ENCODE measurements at places on chromosomes 12 and 14.

DNA sequence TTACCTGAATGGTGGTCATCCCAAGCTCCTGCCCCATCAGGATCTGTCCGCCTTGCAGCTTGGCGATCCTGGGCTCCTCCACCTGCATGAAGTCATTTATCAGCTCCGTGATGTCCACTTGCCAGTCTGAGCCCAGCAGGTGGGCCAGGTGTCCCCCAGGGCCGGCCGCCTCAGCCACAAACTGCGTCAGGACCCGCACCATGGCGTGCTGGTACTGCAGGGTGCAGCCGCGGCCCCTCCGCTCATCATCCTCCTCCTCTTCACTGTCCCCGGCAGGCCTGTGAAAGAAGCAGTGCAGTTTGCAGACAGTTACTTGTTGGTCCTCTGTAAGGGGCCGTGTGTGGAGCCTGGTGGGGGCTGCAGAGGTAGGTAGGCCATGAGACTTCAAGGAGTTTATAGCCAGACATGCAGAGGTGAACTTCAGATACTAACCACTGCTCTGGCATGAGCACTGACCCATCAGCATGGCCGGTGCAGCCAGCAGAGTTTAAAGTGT lies 228.5 kb downstream of the GLT1D1 start:
- no peak for DNase-seq

DNA sequence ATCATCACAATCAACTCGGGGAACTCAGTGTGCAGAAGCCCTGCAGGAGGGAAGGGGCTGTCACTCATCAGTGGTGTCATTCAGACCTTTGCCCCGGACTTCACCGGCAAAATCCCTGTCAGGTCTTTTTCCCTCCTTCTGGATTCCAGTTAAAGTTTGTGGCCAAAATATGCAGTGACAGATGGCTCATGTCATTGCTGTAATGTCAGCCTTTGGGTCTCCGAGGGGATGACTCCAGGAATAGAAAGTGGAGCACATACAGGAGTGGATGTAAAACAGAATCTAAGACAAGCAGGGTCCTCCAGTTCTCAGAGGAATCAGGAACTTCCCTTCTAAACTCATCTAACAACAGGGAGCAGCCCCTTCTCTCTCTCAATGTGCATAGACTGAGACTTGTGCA lies 130.3 kb upstream of the RASSF8 start:
- DNase-seq: no peak

GRCh38 chr12:6370994-6371754 lies 4.2 kb downstream of the SCNN1A start:
- no peak for DNase-seq

DNA sequence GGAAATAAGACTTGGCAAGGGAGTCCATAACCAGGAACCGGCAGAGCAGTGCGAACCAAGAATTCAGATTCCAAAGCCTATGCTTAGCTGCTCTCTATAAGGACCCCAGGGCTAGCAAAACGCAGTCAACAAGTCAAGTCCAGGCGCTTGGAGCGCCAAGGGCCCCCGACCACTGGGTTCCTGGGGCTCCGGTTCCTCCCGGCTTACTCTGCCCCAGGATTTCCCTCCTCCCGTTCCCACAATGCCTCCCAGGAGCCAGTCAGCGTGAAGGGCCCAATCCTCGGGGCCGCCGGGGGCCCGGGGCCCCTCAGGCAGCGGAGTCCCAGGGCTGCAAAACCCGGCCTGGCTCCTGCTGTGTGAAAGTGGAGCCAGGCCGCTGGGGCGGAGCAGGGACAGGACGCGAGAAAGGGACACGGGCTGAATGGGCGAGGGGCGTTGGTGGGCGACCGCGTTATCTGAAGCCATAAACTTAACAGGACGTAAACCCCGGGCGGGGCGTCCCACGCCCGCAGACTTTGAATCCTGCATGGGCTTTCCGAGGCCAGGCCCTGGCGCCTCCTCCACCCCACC lies 1.5 kb downstream of the KRT8 start:
- DNase-seq: no peak

GRCh38 chr12:84329938-84330337 lies 582.7 kb downstream of the SLC6A15 start:
- DNase-seq: no peak

DNA sequence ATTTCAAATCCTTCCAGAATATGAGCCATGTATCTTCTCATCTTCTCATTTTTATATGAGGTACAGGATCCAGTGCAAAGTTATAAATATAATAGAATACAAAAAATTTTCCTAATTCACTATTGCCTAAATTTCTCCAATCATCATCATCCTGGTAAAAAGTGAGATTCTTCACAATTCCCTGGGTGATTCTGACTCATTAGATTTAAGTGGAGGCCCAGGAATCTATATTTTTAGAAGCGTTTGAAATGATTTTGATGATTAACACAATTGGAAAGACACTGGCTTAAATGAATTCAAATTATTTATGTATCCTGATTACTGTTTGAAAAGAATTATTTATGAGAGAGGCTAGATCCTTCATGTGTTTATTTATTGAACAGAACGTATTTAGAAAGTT lies 380.3 kb upstream of the PDE3A start:
- DNase-seq: no peak

DNA sequence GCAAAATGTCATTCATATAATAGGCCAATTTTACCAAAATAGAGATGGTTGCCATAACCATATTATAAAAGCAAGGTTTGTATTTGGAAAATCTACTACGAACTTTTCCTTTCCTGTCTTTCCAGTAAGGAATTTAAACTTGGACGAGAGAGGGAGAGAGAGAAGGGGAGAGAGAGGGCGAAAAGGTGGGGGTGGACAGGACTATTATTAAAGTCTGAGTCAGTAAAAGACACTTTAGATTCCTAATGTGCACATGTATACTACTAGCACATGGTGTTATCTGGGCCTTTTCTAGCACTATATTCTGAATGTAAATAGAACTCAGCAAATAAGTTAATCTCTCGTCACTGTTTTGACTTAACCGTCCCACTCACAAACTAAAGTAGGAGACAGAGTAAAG lies 30.4 kb upstream of the FBLN5 start:
- no peak for DNase-seq

DNA sequence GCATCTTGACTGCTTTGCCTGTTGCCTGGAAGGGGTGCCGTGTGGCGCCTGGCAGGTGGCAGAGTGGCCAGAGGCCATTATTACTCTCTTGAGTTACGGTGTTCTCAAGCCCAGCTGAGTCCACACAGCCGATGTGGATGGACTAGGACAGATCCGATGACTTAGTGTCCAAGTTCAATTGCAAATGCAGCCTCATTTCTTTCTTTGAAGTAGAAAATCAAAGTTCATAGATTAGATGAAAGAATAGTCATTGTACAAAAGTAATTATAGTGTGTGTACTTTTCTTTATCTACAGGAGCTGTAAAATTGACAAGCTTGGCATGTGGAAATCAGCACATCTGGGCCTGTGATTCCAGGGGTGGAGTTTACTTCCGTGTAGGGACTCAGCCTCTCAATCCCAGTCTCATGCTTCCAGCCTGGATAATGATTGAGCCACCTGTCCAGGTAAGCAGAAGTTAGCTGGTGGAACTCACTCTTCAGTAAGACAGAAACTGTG lies 44.7 kb downstream of the ANKRD9 start:
- DNase-seq: no peak

GRCh38 chr12:48779869-48780268 lies 9.0 kb downstream of the ADCY6 start:
- DNase-seq: no peak

DNA sequence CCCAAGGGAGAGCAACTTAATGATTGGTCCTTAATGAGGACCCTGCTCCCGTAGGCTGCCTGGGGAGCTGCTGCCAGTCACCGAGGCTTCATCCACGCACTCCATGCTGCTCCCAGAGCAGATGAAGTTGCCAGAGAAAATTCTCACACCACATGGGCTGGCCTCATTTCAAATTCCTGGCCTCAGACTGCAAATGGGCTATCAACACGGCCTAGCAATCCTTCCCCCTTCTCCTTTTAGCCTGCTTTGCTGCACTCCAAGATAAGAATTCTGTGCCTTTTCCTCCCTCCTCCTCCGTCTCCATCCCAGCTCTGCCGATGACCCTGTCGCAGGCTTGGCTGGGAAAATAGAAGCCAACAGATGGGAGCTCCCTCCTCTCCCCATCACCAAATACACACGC lies 10.8 kb upstream of the DGLUCY start:
- no peak for DNase-seq

GRCh38 chr14:86652526-86652925 lies 1122.6 kb downstream of the FLRT2 start:
- no peak for DNase-seq

DNA sequence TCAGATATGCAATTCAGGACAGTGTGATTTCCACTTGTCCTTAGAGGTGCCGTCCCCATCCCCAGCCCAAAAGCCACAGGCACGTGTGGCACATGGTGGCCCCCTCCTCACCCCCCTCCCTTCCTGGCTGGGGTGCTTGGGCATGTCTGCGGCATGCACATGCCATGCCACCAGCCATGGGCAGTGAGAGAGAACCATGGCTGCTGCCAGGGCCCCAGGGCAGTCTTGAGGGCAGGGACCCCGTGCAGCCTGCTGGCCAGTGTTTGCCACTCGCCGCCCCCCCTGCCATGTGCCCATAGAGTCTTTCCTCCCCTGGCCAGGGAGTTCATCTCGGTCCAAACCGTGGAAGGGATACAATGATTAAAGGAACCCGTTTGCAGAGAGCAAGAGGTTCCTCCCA lies 41.5 kb downstream of the TNFAIP2 start:
- DNase-seq: no peak

DNA sequence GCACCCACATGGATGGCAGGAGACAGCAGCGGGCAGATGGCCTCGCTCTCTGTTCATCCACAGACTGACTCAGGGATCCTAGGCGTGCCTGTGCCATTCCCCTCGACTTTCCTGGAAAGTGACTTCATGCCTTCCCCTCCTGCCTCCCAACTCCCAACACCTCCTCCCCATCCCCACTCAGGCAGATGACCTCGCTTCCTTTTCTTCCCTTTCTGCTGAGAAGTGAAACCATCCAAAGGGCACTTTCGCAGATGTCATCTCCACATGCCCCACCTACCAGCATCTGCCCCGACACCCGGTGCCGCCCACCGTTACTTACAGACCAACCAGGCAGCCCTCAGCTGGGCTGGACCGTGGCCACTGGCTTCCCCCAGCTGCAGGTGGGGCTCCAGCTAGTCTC lies 29.6 kb downstream of the BEGAIN start:
- no peak for DNase-seq

GRCh38 chr14:73236752-73237218 lies 521 bp upstream of the PAPLN start:
- DNase-seq: no peak

DNA sequence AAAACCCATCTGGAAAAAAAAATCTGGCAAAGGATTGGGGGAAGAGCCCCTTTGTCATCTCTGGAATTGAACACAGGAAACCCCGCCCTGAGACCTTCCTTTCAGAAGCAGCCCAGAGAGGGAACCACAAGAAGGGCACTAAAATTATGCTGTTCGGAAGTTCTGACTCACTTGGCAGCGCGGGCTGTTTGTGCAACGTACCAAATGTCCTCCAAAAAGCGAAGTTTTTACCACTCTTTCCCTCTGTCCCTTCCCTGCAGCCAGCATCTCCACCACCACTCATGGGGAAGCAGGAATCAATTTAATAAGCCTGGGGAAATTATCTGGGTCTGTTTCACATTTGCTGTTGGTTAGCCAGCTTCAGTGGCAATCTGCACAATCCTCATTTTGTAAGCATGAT lies 3.2 kb upstream of the SYNE3 start:
- no peak for DNase-seq

DNA sequence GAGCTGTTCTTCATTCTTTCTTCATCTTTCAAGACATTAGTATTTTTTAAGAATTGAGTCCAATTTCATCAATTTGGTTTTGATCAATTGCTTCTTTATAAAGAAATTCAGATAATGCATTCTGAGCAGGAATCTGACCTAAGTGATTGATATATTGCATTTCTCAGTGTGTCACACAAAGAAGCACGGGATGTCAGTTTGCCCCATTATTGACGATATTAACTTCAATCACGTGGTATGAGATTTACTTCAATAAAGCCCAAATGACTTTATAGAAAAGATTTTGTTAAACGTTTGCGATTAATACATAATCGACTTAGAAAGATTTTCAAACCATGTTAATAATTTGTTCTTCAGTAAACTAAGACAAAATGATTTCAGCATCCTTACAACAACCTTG lies 1254.2 kb downstream of the FSCB start:
- DNase-seq: no peak

- DNase-seq: no peak
Observed at GRCh38 chr12:98606359-98606988, 13.0 kb downstream of the SLC25A3 start.

- no peak for DNase-seq
Observed at GRCh38 chr12:124764870-124765580, 98.6 kb downstream of the SCARB1 start.

DNA sequence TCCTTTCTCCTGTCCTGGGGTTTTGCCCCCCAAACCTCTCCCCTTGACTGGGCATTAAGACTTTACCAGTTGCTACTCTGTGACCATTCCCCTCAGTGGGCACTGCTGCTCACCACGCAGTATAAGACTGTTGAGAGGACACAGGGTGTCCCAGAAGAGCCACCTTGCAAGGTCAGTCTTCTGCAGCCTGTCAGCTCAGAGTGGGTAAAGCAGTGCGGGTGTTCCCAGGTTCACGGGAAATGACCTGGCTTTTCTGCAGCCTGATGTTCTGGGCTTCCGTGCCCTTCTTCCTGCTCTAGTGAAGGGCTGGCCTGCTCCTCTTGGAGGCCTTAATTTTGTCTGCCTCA lies 34.2 kb downstream of the KCNA1 start:
- no peak for DNase-seq
